ENCODE measurements at places on chromosomes 7 and 10.
A peak's percentile ranks its signal among the peaks of the same experiment; 100 is the strongest.

DNA sequence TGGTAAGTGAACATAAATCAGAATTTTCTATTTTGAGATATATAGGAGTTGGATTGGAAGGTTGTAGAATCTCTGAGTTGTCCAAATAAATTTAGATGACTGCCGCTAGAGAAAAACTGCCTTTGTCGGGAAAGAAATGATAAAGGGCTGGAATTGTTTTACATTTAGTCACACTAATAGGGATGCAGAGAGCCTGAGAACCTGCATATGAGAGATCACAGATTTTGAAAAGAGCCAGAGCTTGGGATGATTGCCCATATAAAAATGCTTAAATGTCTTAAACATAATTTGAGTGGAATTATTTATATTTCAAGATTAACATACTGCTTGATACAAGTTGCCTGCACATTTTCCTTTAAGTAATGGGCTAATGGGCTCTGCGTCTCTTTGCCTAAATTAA, 660.5 kb downstream of the NRG3 start:
- no peak overlapping the region for H3K27ac ChIP-seq
- no peaks in the 10 kb centered on the region for H3K36me3 ChIP-seq
- DNase-seq: no peak
- no peaks in the 10 kb centered on the region for H3K27me3 ChIP-seq

DNA sequence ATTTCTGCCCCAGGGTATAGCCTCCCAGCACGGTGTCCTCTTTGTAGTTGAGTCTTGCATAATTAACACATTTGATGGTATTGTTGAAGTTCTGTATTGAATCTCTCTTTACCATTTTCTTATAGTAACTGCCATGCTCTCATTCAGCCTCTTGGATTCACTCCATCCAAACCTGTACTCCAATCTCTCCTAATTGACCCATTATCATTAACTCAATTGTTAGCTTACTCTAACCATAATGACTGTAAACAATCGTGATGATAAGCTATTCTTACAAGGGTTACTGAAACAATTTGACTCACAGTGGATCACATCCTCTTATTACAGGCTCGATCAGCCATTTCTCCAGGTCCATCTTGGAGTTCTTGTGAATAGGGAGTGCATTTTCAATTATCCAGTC, 191.9 kb upstream of the AGK start:
- H3K27ac ChIP-seq: no peak overlapping the region
- H3K36me3 ChIP-seq: no peaks in the 10 kb centered on the region
- no peaks in the 10 kb centered on the region for H3K27me3 ChIP-seq
- DNase-seq: no peak

- H3K36me3 ChIP-seq: no peaks in the 10 kb centered on the region
- DNase-seq: peak; percentile 26
- H3K27ac ChIP-seq: no peak overlapping the region
- no peaks in the 10 kb centered on the region for H3K4me1 ChIP-seq
- H3K27me3 ChIP-seq: no peaks in the 10 kb centered on the region
- no peak overlapping the region for H3K4me3 ChIP-seq
Measured at GRCh38 chr7:90312745-90313144, 8.4 kb downstream of the FAM237B start.

- H3K36me3 ChIP-seq: no peaks in the 10 kb centered on the region
- DNase-seq: no peak
- H3K4me3 ChIP-seq: no peak overlapping the region
- H3K27ac ChIP-seq: no peak overlapping the region
- H3K27me3 ChIP-seq: peaks cover 14% of the 10 kb centered on the region
Measured at GRCh38 chr7:128217030-128217805, 23.9 kb upstream of the LEP start.

- no peak for DNase-seq
- no peaks in the 10 kb centered on the region for H3K36me3 ChIP-seq
- H3K4me3 ChIP-seq: no peak overlapping the region
- no peaks in the 10 kb centered on the region for H3K27me3 ChIP-seq
Measured at GRCh38 chr7:68967598-68967997, 630.7 kb upstream of the AUTS2 start.

- H3K27me3 ChIP-seq: no peaks in the 10 kb centered on the region
- DNase-seq: no peak
- H3K27ac ChIP-seq: no peak overlapping the region
- no peaks in the 10 kb centered on the region for H3K36me3 ChIP-seq
- H3K4me1 ChIP-seq: peaks cover 11% of the 10 kb centered on the region
Measured at GRCh38 chr7:100173806-100174495, 3.2 kb downstream of the GPC2 start.

- H3K27me3 ChIP-seq: no peaks in the 10 kb centered on the region
- no peaks in the 10 kb centered on the region for H3K36me3 ChIP-seq
- no peaks in the 10 kb centered on the region for H3K4me1 ChIP-seq
- H3K4me3 ChIP-seq: no peak overlapping the region
- DNase-seq: no peak
- no peak overlapping the region for H3K27ac ChIP-seq
Measured at GRCh38 chr7:151660141-151660540, 140.4 kb upstream of the RHEB start.

DNA sequence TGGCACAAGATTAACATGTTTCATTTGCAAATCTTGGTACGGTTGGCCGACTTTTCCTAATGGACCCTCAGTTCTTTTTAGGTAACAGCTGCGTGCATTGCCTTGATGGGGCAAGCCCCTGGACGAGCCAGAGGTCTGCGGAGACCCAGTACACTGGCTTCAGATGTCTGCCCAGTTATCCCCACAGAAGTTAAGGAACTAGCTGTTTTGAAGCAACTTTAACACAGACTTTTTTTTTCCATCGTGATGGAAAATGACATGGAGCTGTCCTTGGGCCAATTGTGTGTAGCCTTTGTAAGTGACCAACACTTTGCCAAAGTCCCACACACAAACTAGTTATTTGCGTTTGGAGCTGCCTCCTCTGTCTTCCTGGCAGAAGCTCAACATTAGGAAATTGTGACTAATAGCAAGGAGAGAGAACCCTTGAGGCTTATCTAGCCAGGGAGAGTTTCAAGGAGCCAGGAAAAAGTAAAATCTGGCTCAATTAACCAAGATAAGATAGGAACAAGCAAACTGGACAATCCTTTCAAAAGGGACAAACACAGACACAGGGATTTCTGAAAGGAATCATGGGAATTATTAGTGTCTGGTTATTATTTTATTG, 99.6 kb upstream of the BMPER start:
- no peak for DNase-seq
- H3K27ac ChIP-seq: no peak overlapping the region
- H3K27me3 ChIP-seq: no peaks in the 10 kb centered on the region
- no peak overlapping the region for H3K4me3 ChIP-seq
- H3K36me3 ChIP-seq: no peaks in the 10 kb centered on the region

DNA sequence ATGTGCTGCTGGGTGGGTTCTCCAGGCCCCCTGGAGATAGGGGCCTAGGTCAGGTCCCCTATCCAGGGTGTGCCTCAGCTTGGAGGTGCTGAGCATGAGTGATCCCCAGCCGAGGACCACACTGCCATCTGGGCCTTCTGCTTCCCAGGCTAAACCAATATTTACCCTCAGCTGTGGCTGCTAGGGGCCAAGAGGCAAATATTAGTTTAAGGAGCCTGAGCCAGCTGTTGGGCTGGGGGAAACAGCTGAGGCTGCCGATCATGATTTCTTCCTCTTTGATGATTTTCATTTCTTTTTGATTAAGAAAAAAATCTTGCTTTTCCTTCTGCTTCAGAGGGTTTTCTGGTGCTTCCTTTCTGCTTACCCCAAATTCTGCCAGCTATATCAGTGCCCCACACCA, 83.4 kb downstream of the NEURL1 start:
- H3K4me1 ChIP-seq: no peaks in the 10 kb centered on the region
- no peak overlapping the region for H3K27ac ChIP-seq
- no peak for DNase-seq
- no peak overlapping the region for H3K4me3 ChIP-seq

- H3K4me3 ChIP-seq: no peak overlapping the region
- DNase-seq: peak; percentile 16
- peaks cover 10% of the 10 kb centered on the region for H3K4me1 ChIP-seq
Measured at GRCh38 chr7:42351316-42351935, 114.4 kb upstream of the GLI3 start.

DNA sequence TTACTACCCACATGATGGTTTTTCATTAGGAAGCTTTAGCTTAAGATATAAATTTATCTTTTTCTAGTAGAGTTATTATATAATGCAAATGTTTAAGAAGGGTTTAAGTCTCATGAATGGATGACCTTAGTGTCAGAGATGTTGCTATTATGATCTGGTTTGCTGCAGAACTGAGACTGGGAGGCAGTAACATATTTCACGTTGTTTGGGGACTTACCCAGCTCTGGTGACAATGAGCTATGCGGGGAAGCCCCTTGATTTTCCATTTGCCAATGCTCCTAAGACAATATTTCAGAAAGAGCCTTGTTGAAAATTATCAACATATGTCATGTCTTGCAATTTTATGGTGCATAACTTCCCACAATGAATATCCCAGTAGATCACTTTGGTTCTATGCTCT, 754.6 kb downstream of the REEP3 start:
- no peaks in the 10 kb centered on the region for H3K4me1 ChIP-seq
- no peaks in the 10 kb centered on the region for H3K36me3 ChIP-seq
- H3K27me3 ChIP-seq: no peaks in the 10 kb centered on the region
- H3K4me3 ChIP-seq: no peak overlapping the region
- no peak for DNase-seq

DNA sequence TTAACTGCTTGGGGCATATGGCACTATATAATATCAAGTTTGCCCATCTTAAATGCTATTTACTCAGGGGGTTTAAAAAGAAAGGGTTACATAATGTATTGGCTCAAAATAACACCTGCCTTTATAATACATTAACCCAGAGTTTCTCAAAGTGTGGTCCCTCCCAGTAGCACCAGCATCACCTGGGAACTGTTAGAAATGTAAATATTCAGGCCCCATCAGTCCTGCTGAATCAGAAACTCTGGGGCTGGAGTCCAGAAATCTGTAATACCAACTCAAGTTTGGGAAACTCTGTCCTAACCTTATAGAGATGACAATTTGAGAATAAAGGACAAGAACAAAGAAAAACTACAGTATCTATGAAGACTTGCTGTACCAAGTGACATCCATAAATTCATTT, 270.7 kb downstream of the PARD3 start:
- H3K4me3 ChIP-seq: no peak overlapping the region
- DNase-seq: no peak
- H3K27me3 ChIP-seq: no peaks in the 10 kb centered on the region
- H3K36me3 ChIP-seq: no peaks in the 10 kb centered on the region
- H3K27ac ChIP-seq: no peak overlapping the region
- peaks cover 11% of the 10 kb centered on the region for H3K4me1 ChIP-seq

DNA sequence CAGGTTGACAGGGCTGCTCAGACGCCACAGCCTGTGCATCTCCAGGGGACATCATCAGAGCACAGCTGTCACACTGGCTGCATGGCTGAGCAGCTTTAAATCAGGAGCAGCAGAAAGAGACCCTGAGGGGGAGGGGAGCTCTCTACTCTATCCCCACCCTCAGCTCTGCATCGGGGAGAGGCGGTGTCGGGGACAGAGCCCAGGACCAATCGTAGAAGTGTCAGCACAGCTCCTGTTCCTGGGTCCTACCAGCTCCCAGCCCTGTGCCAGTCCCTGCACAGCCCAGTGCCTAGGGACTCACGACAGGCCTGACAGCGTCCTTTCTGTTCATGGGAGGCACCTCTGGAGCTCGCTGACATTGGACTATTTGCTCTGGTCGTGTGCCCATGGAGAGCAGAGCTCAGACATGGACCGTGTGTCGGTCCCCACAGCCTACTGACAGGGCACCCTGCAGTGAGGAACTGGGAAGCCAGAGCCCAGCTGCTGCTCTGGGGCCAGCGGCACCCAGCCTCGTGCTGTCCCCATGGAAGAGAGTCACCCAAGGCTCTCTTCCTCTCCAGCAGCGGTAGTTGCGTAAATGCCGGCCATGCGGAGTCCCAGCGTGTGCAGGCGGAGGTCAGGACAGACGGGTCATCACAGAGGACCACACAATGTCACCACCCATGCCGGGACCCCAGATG, 20.4 kb upstream of the ANTXRL start:
- H3K4me3 ChIP-seq: no peak overlapping the region
- H3K4me1 ChIP-seq: no peaks in the 10 kb centered on the region
- H3K27me3 ChIP-seq: no peaks in the 10 kb centered on the region
- no peaks in the 10 kb centered on the region for H3K36me3 ChIP-seq
- no peak for DNase-seq

GRCh38 chr10:69360485-69361302, 56.0 kb downstream of the TACR2 start:
- H3K4me3 ChIP-seq: no peak overlapping the region
- no peaks in the 10 kb centered on the region for H3K27me3 ChIP-seq
- DNase-seq: no peak
- peaks cover 5% of the 10 kb centered on the region for H3K36me3 ChIP-seq
- H3K27ac ChIP-seq: no peak overlapping the region

GRCh38 chr10:73871295-73872189, 2.8 kb downstream of the CAMK2G start:
- no peaks in the 10 kb centered on the region for H3K27me3 ChIP-seq
- H3K27ac ChIP-seq: no peak overlapping the region
- H3K4me3 ChIP-seq: no peak overlapping the region
- DNase-seq: no peak

- no peaks in the 10 kb centered on the region for H3K27me3 ChIP-seq
- no peak for DNase-seq
- H3K4me1 ChIP-seq: no peaks in the 10 kb centered on the region
- no peak overlapping the region for H3K4me3 ChIP-seq
- peaks cover 22% of the 10 kb centered on the region for H3K36me3 ChIP-seq
Measured at GRCh38 chr10:109862041-109862440, 61.3 kb downstream of the XPNPEP1 start.

- H3K27ac ChIP-seq: no peak overlapping the region
- no peaks in the 10 kb centered on the region for H3K27me3 ChIP-seq
- no peak overlapping the region for H3K4me3 ChIP-seq
- no peaks in the 10 kb centered on the region for H3K4me1 ChIP-seq
Measured at GRCh38 chr7:92002720-92003119, 62.1 kb downstream of the AKAP9 start.

DNA sequence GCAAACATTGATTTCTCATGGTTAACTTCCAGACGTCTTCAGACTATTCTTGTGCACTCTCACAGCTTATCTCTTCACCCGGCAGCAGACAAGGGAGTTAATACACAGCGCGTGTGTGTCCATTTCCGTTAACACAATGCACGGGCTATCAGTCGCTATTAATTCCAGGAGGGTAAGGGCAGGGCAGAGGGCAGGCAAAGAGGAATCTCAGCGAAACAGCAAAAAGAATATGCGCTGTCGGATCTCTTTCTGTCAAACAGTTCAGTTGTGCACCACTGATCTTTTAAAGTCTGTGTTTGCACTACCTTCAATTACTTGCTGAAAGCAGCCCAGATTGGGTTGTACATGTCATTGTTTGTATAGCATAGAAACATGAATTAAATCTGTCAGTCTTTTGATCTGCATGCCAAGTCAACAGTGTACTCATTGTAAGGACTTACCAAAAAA, 41.1 kb upstream of the CABCOCO1 start:
- H3K4me1 ChIP-seq: peaks cover 14% of the 10 kb centered on the region
- no peak overlapping the region for H3K27ac ChIP-seq
- H3K27me3 ChIP-seq: no peaks in the 10 kb centered on the region
- no peak overlapping the region for H3K4me3 ChIP-seq

- no peaks in the 10 kb centered on the region for H3K27me3 ChIP-seq
- H3K36me3 ChIP-seq: no peaks in the 10 kb centered on the region
- no peak overlapping the region for H3K4me3 ChIP-seq
- H3K27ac ChIP-seq: no peak overlapping the region
Measured at GRCh38 chr7:106196460-106197021, 84.4 kb upstream of the SYPL1 start.

Data from A673 (cell line).